ACHN (cell line): ENCODE measurements at places on chromosomes 2 and 18.

- no peak for DNase-seq
These were observed 11.2 kb upstream of the FOSL2 start for GRCh38 chr2:28381225-28382180.

DNA sequence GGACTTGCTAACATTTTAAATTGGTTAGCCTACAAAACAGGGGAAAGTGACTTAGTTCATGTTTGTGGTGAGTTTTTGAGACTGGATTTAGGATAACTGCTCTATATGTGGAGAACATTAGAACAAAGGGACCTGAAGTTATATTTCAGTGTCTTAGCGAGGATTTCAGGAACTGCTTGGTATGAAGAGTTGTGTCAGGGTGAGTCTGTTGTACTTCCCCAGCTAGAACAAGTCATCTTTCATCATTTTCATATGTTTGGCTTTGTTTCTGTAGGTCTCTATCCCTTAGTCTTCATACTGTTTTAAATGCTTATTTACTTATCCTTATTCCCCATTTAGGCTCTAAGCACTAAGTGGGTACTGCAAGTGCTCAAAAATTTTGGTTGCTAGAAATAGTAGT is 41.9 kb downstream of the KCMF1 start:
- no peak for DNase-seq

DNA sequence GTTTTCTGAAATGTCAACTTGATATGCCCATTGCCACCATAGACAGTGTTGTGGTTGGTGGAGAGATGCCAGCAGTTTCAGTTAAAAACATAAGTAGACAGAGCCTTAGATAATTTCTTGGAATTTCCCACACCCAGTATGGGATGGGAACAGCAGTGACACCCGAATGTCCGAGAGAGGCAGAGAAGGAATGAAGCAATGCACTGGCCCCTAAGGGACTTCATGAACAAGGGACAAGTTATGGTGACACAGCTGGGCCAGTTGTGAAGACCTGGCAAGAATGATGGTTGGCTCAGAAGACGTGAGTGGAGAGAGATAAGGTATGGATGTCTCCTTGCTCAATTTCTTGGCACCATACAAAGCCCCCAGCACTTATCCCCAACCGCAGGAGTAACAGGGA is 165.2 kb upstream of the APCDD1 start:
- DNase-seq = no peak

DNA sequence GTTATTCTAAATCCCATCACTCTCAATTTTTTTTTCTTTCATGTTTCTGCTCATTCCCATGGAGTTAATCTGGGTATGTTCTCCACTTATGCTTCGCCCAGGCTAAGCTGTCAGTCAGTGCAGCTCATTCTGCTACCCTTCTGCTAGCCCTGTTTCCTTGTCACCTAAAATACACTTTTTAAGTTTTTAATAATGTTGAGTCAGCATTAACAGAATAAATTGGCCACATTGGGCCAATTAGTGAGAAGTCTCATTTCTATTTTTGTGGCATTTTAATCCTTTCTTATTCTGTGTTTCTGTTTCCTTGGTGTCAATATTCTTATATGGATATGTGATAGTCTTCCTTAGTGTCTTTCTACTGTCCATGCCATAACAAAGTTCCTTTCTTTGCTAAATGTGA is 1126.2 kb downstream of the DPP10 start:
- DNase-seq = no peak

DNA sequence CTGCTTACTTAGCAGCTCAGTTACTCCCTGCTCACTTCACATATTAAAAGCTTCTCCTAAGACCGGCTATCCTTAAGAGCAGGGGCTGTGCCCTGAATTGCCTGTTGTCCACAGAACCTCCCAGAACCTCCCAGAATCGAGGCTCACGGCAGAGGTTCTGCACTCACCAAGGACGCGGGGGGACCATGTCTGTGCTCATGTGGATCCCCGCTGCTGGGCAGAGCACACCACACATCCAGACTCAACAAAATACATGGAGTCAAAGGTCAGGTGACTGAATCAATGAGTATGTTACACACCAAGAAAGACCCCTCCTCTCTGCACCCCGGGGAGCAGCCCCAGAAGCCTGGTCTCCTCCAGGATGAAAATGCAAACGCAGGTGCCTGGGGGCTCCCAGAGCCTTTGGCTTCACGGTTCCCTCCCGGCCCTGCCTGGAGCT is 149.0 kb downstream of the MBP start:
- no peak for DNase-seq

GRCh38 chr2:49298230-49298629 is 143.9 kb upstream of the FSHR start:
- no peak for DNase-seq

GRCh38 chr2:43948370-43948769 is 47.4 kb downstream of the LRPPRC start:
- DNase-seq = peak; percentile 71

GRCh38 chr2:42960002-42960841 is 167.8 kb upstream of the HAAO start:
- DNase-seq = no peak

- DNase-seq = no peak
These were observed 2.8 kb downstream of the CIDEA start for GRCh38 chr18:12256951-12257350.

DNA sequence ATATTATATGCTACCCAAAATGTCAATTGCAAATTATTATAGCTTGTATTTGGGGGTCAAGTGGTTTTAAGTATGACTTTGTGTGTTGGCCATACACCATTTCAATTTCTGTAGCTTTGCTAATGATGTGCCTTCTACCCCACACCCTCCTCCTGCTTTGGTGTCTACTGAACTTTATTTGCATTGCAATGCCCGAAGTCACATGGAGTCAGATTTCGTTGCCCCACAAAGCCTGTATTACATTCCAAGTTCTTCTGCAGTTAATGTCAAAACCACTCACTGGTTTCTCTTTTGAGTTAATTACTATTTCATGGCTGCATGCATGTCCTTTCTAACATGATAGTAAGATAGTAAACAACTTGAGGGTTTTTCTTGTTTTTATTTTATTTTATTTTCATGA is 528.9 kb downstream of the RIT2 start:
- no peak for DNase-seq

GRCh38 chr2:218162814-218163213 is 3.9 kb downstream of the CXCR1 start:
- no peak for DNase-seq

DNA sequence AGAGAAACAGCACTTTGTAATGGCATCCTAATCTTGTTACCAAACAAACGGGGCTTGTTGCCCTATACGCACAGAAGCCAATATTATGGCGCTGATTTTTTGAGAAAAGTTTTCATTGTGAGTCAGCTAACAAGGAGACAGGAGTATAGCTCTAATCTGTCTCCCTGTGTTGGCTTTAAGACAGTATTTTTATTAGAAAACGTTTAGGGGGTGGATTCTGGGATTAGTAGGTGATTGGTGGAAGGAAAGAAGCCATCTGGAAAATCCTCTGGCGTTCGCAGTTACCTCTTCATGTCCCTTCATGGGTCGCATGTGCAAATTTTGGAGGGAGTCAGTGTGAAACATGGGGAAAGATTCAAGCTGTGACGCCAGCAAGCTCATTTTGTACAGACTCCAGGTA is 698 bp upstream of the TMEM237 start:
- DNase-seq = peak; percentile 16

GRCh38 chr18:52953387-52953786 is 613.4 kb downstream of the DCC start:
- DNase-seq = no peak

GRCh38 chr18:79753391-79753851 is 44.3 kb upstream of the KCNG2 start:
- no peak for DNase-seq

DNA sequence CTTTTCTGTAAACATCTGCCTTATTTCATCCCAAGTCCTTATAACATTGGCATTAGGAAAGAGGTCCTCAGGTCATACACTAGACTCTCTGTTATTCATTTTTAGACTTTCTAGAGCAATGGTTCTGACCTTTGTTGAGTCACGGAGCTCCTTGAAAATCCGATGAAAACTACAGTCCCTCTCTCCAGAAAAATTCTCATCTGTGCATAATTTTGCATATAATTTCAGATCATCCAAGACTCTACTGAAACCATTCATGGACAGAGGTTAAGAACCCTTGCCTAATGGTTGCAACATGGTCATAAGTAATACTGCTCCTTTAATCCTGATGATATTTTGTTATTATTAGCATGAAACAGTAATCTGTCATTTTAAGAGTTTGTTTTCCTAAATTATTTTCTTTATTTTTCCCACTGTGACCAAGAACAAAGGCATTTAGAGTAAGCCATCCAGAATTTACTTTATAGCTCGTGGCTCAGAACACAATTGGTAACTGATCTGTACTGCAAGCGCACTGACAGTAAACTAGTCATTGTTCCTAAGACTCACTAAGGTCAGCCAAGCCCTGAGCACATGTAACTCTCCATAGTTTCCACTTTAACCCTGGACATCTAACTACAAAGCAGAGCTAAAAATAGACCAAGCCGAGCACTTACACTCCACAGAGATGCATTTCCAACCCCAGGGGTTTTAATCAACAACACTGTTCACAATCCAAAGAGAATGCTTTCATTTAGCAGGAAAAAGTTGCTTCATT is 8.4 kb downstream of the MYOM1 start:
- DNase-seq = no peak

- no peak for DNase-seq
These were observed 106.3 kb downstream of the GYPC start for GRCh38 chr2:126761981-126762878.

GRCh38 chr2:134348239-134348638 is 94.4 kb downstream of the MGAT5 start:
- DNase-seq = no peak

GRCh38 chr2:231780123-231780908 is 766 bp downstream of the PDE6D start:
- DNase-seq = peak; percentile 45

- no peak for DNase-seq
These were observed 466.3 kb upstream of the RAB12 start for GRCh38 chr18:8142932-8143331.

- no peak for DNase-seq
These were observed 84.5 kb upstream of the DTNB start for GRCh38 chr2:25757906-25758305.

DNA sequence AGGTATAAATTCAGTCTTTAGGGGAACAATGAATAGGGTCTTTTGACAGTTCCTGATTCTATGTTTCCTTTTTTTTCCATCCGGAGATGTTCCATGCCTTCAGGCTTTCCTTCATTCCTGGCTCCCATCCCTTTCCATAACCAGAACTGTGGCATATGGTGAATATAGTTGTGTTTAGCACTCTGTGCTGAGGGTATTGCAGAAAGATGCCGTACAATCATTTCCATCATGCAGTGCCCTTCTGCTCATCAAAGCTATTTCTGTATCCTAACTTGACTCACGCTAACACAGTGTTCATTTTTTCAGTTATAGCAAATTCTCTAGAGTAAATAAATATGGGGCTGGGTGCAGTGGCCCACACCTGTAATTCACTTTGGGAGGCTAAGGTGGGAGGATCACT is 131.9 kb upstream of the EML6 start:
- no peak for DNase-seq

DNA sequence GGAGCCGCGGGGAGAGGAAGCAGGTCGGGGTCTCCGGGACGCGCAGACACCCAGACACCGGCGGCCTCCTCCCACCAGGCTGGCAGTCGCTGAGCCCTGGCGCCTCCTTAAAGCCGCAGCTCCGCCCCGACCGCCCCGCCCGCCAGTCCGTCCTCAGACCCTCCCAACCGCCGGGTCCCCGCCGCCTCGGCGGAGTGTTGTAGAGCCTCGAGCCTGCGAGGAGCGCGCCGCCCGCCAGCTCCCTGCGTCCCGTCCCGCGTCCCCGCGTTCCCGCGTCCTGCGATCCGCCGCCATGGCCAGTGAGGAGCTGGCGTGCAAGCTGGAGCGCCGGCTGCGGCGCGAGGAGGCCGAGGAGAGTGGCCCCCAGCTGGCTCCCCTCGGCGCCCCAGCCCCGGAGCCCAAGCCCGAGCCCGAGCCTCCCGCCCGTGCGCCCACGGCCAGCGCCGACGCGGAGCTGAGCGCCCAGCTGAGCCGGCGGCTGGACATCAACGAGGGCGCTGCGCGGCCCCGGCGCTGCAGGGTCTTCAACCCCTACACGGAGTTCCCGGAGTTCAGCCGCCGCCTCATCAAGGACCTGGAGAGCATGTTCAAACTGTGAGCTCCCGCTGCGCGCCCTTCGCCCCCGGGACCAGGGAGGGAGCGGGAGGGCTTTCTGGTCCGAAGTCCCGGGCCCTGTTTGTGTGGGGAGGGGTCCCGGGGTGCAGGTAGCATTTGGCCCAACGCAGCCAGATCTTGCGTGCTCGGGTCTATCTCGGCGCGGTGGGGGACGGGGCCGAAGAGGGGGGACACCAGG is at the start of gene EFHD1:
Gene EFHD1, plus strand, starts transcription at position 192 of the 793 bp plus-strand sequence. Its CDS starts 101 bp downstream, at position 293.
- DNase-seq = peak; percentile 29

- DNase-seq = no peak
These were observed 295.0 kb downstream of the CDCA7 start for GRCh38 chr2:173649527-173650219.

GRCh38 chr2:108621087-108621559 is 86.9 kb downstream of the LIMS1 start:
- DNase-seq = peak; percentile 80

GRCh38 chr2:51018145-51018544 is 13.8 kb downstream of the NRXN1 start:
- no peak for DNase-seq

- DNase-seq = peak; percentile 39
These were observed 76.0 kb downstream of the RFTN2 start for GRCh38 chr2:197599285-197599965.

GRCh38 chr2:144152817-144153271 is 367.1 kb downstream of the ZEB2 start:
- no peak for DNase-seq
